CD4-positive, alpha-beta T cell treated with Interleukin-15 for 1 hour (primary cell): ENCODE measurements at places on chromosomes 2 and 18.

GRCh38 chr18:50870138-50870845, 8.6 kb upstream of the ME2 start:
- DNase-seq: no peak

DNA sequence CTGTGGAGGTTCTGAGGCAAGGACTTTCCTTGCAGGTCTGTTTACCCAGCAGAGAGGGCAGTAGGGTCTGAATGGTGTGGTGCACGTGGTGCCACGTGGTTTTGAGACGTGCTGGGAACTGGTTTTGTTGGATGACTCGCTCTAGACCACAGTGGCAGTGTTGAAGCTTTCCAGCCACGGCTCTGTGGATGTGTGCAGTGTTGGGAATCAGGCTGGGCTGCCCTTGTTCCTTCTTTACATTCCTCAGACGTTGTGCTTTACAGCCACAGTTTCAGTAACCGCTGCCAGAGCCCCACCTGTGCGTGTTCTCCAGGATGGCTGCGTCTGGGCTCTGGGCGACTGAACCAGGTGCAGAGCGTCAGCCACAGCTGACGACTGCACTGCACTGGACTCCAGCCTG, 8.2 kb downstream of the CTDP1 start:
- DNase-seq: no peak

DNA sequence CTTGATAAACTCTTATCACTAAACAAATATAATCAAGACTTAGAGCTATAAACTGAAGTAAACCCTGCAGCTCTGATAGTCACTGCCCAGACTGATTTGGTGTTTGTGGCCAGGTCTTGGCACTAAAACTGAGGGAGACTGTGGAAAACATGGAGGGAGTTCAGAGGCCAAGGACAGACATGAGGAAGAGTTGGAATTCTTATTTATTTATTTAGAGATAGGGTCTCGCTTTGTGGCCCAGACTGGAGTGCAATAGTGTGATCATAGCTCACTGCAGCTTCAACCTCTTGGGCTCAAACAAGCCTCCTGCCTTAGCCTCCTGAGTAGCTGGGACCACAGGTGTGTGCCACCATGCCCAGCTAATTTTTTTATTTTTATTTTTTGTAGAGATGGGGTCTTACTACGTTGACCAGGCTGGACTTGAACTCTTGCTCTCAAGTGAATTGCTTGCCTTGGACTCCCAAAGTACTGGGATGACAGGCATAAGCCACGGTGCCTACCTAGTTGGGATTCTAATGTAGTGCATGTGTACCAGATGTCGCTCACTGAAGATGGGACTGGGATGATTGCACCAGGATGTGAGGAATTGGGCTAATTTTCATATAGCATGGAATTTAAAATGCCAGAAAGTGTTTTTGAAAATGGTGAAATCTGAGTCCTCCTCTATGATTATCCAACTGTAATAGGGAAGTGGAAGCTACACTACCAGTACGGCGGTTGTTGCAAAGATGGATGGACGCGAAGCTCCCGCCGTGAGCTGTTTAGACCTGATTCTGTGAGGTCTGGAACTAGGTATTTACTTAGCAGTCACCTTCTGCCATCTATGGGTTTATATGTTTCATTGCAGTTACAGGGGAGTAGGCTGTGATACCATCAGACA, 52.7 kb upstream of the CTLA4 start:
- DNase-seq: peak; percentile 68

- no peak for DNase-seq
Observed at GRCh38 chr2:222504719-222505118, 80.4 kb downstream of the SGPP2 start.
